Stimulated activated CD8-positive, alpha-beta memory T cell treated with anti-CD3 and anti-CD28 coated beads, Interleukin-4, amount 100 ng/mL, for 1 hour (primary cell): ENCODE measurements at places on chromosomes 12 and 14.

DNA sequence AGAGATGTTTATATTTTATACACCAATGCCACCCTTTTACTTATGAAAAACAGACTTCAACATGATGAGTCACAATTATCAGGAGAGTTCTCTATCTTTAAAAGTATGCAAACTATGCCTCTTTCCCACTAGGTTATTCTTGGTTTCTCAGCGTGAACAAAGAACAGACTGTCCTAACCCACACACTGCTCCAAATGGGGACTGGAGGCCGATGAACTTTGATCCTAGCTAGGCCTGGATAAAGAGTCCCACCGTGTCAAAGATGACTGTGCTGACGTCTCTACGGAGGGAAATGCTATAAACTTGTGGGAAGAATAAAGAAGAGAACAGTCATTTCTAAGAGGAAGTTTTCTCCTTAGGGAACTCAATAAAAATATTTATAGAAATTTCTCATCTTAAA, 160.1 kb downstream of the EPS8 start:
- DNase-seq = no peak

GRCh38 chr12:132542661-132543060, 52.7 kb downstream of the FBRSL1 start:
- DNase-seq = no peak

GRCh38 chr14:34065690-34066391, 115.0 kb upstream of the EGLN3 start:
- DNase-seq = no peak

GRCh38 chr12:12290206-12290605, 23.4 kb upstream of the LRP6 start:
- no peak for DNase-seq
